Kidney (tissue), 22 donors: ENCODE measurements at places on chromosomes 4 and X. TPM values are rescaled to one million over a fixed set of nuclear protein-coding genes. Genes with fewer than 3 reads are reported as not detected.

- no peak for DNase-seq
These were observed 10.6 kb upstream of the CCNG2 start for GRCh38 chr4:77146186-77147078.

GRCh38 chrX:71671043-71671780 is 3.9 kb downstream of the LOC101059915 start:
- DNase-seq = peak; percentile 53

DNA sequence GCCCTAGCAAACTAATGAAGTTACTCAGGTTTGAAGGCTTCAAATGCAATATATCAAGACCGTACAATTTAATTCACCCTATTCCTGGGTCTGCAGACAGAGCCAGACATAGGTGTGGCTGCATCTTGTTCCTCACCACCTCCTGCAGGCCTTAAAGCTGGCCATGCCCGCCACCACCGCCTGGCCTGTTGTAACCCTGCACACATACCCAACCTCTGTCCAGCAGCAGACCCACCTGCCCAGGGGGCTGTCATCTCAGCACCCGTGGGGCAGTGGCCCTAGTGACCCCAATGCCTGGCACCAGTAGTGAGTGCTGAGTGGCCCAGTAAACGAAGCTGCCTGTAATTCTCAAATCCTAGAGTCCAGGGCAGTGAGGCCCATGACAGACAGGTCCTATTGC is 40.7 kb downstream of the ZBTB49 start:
- no peak for DNase-seq

DNA sequence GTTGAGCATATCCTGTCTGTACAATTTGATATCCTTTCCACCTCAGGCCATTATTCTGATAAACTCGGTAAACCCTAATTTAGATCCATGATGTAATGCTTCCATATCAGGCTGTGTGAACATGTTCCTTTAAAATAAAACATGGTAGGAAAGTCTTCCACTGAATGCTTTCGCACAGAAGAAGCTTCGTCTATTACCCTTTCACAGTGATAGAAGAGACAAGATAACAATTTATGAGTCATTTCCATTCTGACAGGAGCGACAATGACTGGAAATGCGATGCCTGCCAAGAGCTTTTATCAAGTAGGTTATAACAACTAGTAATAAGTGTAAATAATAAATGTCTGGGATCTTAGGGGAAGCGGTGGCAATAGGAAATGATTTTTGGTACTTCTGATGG is 98.8 kb downstream of the TTC29 start:
- DNase-seq = no peak

DNA sequence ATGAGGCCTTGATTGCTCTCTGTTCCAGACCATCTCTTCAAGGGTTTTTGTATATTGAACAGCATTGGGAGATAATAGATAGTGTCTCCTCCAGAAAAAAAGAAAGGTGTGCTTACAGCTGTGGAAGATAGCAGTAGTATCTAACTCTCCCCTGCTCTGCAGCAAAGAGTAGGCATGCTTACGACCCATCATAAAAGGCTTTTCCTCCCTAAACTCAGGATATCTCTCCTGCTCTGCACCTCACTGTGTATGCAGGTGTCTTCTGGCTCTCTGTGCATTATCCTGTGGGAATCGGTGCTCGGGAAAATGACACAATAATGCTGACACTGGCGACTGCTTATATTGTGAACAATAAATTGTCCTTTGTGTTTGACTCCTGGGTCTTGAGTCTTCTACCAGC is 216.0 kb downstream of the RAB28 start:
- no peak for DNase-seq

DNA sequence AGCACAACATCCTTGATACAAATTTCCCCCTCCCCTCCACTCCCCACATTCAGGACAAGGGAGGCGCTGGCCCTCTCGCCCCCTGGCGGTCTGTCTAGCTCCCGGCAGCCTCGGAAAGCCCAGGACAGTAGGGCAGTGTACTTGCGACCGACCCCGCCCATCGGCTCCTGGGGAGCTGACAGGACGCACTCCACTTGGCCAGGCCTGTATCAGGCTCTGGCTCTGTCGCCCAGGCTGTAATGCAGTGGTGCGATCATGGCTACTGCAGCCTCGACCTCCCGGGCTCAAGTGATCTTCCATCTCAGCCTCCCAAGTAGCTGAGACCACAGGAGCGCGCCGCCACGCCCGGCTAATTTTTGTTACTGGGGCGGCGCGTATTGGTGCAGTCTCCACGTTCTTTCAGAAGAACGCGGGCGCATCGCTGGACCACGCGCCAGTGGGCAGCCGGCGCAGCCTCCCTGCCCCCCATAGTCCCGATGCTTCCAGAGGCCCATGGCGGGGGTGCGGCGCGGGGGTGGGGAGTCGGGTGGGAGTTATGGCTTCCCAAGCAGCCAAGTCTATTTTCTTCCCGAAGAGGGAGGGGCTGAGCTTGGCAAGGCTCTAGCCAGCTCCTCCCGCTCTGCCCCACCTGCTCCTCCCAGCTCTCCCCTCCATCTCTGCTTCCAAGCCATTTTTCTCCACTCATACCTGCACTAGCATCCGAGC is 7.8 kb upstream of the AKAP14 start:
- peak; percentile 75 for DNase-seq

Gene XG
- 0.50 TPM for total RNA-seq

Gene MAP7D2
- 0.76 TPM for total RNA-seq

Gene TMPRSS11F
- not detected for total RNA-seq

Gene CFAP299
- 1.1 TPM for total RNA-seq
